GM04503 (cell line): ENCODE measurements at places on chromosomes 12 and 14.

GRCh38 chr12:28966046-28966780, 182.9 kb upstream of the FAR2 start:
- DNase-seq: no peak

- peak; percentile 89 for DNase-seq
Observed at GRCh38 chr12:116454950-116455447, 104.2 kb upstream of the MAP1LC3B2 start.

GRCh38 chr12:68977909-68978610, 45.1 kb upstream of the CPM start:
- no peak for DNase-seq

- no peak for DNase-seq
Observed at GRCh38 chr14:93723001-93723400, 65.3 kb downstream of the PRIMA1 start.

DNA sequence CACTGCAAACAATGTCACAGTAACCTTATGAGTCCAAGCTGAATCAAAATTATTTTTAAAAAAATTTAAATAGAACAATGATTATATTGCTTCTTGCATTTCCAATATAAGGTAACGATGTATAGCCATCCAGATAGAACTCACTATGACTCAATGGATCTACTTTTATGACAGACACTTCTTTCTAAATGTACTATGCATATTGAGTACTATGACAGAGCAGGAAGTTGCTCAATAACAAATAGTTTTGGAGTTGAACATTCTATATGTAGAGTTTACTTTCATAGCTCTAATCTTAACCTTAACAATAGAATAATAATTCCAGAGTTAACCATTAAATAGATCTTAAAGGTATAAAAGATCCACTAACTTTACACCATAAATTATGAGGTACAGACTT, 46.7 kb upstream of the ALG10B start:
- no peak for DNase-seq

- DNase-seq: no peak
Observed at GRCh38 chr14:29518335-29518734, 409.3 kb downstream of the PRKD1 start.

DNA sequence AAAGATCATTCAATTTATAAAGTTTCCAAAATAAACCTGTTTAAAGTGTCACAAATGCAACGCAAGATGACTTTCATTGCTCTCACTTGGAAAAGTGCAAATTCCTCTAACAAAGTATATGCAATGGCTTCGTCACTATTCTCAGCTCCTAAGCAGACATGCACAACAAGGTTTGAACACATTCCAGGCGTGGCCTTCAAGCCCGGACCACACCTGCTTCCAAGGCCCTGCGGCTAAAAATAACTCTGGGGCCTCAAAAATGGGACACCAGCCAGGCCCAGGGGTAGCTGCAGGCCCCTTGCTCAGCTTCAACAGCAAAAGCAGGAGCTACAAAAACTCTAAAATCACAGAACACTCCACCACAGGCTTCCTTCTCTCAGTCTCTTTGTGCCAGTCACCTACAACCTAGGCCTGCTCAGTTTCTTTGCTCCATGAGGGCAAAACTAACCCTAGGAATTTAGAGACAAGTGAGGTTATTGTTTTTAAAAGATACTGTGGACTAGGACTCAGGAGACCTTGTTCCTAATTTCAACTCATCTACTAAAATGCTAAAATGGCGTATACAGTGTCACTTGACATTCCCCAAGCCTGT, 29.3 kb downstream of the DUSP16 start:
- DNase-seq: no peak

- DNase-seq: peak; percentile 5
Observed at GRCh38 chr12:51852404-51853137, 4.1 kb upstream of the FIGNL2 start.

GRCh38 chr14:94361682-94362081, 26.7 kb downstream of the SERPINA1 start:
- no peak for DNase-seq

DNA sequence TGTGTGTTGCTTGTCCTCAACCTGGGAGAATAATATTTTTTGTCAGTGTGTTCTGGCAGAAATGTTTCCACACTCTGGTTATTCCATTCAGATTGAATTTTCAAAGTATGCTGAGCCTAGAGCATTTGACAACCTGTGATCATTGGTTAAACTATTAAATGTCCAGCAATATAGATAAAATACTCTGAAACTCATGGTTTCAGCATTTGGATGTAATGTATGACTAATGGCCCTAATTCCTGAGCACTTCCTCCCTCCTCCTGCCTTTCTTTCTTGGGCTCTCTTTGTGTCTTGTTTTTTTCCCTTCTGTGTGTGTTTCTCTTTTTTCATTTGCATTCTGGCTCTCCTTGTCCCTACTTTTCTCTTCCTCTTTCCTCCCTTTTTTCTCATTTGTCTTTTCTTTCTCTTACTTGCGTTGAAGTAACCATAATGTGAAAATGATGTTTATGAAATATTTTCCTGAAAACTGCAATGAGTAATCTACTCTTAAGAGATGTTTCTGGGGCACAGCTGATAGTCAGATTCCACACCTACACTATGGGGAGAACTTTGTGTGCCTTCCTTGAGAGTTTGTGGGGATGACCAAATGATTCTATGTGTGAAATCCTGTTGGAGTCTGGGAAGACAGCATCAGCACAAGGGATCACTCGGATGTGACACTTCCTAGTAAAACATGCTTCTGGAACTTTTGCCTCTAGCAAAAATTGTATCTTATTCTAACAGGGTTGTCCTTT, 74.6 kb downstream of the FRMD6 start:
- no peak for DNase-seq

- DNase-seq: no peak
Observed at GRCh38 chr12:2891240-2892053, 756 bp downstream of the TULP3 start.

- DNase-seq: no peak
Observed at GRCh38 chr12:131432532-131433260, 278.2 kb upstream of the SFSWAP start.

GRCh38 chr14:102262929-102263462, 42.0 kb downstream of the MOK start:
- DNase-seq: no peak

- no peak for DNase-seq
Observed at GRCh38 chr12:100798286-100799160, 3.9 kb downstream of the ANO4 start.

DNA sequence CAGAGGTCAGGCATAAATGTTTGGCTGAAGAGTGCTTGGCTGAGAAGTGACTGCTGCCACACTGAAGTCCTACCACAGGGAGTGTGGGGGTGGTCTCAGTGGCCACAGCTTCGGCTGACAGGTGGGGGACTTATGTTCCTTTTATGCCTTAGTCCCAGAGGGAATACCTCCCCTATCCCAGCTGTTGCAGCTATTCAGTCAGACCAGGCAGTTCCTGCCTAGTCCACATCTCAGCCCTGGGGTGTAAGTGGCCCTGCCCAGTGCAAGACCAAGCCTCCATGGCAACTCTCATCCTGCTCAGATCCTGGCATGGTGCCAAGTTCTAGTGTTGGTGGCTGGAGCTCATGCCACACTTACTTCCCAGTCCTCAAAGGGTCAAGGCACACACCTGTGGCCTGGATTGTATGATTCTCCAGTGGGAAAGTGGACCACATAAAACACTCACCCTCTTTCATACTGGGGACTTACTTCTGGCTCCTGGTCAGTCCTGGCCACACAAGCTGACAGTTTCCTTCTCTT, 161.3 kb upstream of the CAND1 start:
- no peak for DNase-seq

- DNase-seq: no peak
Observed at GRCh38 chr12:72839696-72840095, 567.5 kb downstream of the TRHDE start.

- no peak for DNase-seq
Observed at GRCh38 chr12:16211731-16212130, 65.8 kb downstream of the SLC15A5 start.

DNA sequence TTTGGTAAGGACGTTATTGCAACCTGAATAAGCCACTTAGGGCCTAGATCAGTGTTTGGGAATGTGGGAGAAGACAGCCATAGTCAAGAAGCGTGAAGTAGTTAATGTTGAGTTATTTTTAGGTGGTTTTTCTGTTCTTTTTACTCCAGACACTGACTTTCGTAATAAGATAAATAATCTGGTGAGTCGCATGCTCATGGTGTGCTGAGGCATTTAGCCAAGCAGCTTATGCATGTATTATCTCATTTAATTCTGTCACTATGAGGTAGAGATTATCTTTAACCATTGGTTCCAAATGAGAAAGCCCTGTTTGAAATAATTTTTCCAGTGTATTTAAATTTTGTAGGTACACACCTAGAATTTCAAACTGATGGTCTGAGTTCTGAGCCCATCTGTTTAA, 67.3 kb downstream of the RCOR1 start:
- DNase-seq: no peak

GRCh38 chr14:79631276-79631675, 580.0 kb downstream of the DIO2 start:
- no peak for DNase-seq

DNA sequence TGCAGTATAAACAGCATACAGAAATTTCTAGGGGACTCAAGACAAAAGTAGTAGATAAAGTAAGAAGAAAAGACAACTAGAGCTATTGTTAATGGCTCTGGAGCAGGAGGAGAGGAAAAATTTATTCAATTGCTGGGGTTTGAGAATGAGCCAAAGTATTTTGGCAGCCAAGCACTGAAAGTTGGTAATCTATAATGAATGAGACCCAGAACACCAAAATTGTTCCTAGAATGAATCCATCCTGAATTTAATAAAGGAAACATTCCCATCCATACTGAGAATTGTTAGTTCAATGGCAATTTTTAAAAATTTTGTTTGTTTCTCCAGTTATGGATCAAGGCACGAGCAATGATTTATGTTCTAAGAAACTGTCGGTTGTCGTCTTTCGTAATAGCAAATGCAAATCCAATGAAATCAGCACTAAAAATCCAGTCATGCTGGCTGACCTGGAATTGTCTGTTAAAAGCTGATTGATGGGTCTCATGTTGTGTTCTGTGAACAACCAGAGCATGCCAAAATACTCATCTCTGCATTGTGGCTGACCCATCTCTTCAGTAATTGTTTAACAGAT, 170.9 kb upstream of the LMNTD1 start:
- no peak for DNase-seq

DNA sequence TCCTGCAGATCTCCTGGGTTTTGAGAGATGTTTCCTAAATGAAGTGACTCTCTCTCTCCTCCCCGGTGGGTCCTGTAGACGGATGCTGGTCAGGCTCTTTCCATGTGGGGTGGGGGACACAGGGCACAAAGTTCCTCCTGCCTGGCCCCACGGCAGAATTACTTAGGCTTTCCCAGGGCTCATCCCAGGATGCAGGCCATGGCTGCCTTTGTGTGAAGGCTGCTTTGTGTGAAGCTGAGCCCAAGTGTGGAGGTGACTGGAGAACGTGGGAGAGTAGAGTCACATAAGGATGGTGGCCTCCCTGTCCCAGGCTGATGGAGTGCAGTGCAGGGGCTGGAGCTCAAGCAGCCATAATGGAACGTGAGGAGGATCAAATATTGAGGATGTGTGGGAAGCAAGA, 200.2 kb downstream of the ADGRD1 start:
- DNase-seq: no peak

DNA sequence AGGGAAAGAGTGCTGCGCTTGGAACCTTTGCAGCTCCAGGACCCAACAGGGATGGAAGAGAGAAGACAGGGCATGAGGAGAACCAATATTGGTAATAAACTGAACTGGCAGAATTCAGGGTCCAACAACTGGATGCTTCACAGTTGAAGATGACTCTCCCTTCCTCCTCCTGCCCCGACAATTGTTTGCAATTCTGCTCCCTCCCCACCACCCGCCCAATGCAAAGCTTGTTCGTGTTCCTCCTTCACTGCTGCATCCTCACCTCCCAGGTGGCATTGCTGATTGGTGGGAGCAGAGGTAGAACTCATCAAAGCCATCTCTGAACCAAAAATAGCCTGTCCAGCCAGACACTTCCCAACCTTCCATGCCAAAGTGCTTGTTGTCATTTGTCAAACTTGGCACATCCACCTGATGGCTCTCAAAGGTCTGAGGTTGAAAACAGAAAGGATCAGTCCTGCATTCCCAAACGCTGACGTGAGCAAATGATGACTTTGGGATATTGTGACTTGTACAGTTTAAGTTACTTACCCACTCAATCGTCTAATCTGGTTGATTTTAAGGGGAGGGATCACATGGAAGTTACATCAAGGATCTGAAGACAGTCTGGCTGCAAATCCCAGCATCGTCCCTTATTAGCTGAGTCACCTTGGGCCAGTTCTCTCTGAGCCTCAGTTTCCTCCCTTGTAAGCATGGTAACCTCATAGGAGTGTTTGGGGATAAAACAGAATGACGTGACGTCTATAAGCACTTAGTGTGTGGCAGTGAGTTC, 242.6 kb upstream of the CRY1 start:
- DNase-seq: no peak

DNA sequence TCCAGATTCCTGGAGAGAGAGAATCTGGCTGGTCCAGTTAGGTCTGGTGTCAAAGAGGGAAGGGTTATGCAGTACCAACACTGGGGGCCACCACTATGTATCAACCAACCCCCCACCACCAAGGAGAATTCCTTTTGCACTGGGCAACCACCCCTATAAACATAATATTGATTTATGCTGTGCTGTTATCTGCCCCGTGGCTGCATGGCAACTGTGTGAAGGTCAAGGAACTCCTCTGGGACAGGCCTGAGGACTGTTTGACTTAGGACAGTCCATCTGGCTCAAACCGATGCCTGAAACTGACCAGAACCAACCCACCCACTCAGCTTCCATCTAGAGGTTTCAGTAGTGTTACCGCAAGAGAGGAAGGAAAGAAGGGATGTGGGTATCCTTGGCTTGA, 20.5 kb downstream of the PLEKHH1 start:
- no peak for DNase-seq

- no peak for DNase-seq
Observed at GRCh38 chr12:29132316-29132715, 16.8 kb upstream of the FAR2 start.

GRCh38 chr12:93347054-93347785, 30.5 kb upstream of the NUDT4 start:
- no peak for DNase-seq

- no peak for DNase-seq
Observed at GRCh38 chr12:96371790-96372699, 28.2 kb downstream of the CDK17 start.

DNA sequence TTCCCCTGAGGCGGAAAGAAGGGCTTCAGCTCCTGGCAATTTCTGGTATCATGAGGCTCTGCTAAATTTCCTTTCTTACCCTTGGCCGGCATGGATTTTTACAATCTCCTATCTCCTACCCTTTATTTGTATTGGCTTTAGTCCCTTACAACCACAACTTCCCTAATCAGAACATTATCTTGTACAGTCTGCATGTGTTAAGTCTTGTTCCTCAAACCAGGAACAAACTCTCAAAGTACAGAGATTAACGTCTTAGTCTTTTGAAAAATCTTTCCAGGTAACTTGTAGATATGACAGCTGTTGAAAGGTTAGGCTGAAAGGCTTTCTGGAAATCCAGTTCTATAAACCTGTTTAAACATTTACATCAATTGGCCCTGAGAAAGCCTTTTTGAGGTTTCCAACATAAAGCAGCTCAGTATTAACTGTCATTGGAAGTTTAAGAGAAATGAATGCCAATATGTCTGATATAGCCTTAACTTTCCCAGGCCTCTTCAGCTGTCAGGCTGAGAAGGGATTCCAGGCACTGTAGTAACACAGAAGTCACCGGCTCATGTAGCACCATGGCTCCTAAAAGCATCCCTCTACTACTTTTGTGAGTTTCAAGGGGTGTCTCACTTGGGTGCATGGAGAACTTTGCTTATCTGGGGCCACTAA, 360.5 kb downstream of the FUT8 start:
- DNase-seq: no peak
